KBM-7 (cell line): ENCODE measurements at places on chromosomes 5 and 9.

DNA sequence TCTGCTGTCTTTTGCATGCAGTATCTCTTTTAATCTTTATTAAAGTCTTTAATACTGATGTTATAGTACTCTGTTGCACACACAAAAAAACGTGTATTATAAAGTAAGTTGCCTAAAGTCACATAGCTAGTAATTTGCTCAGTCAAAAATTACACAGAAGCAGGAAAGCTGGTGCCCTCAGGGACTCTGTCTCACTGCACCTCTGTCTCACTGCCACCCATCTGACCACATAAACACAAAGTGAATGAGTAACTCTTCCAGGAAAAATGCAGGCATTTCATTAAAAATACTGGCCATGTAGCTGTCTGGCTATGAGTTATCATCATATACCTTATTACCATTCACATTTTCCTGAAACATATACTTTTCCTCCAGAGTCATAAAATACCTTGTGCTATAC, 591.7 kb downstream of the CSNK1G3 start:
- no peak for DNase-seq

DNA sequence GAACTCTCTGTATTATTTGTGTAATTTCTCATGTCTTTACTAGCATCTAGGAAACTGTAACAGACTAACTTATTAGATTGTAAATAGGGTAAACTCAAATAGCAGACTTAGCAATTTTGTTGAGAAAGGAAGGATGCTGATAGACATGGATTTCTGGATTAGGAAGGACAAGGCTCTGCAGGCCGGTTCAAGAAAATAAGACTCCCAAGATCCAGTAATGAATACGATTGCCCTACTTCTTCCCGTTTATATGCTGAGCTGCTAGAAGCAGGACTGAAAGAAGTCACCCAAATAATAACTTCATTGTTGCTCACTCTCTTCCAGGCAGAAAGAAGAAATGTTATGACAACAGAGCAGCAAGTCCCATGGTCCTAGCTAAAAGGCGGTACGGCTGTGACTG, 22.8 kb upstream of the C9orf40 start:
- no peak for DNase-seq

- DNase-seq, result no peak
These were observed 303.0 kb upstream of the GRIA1 start for GRCh38 chr5:153187503-153187902.

DNA sequence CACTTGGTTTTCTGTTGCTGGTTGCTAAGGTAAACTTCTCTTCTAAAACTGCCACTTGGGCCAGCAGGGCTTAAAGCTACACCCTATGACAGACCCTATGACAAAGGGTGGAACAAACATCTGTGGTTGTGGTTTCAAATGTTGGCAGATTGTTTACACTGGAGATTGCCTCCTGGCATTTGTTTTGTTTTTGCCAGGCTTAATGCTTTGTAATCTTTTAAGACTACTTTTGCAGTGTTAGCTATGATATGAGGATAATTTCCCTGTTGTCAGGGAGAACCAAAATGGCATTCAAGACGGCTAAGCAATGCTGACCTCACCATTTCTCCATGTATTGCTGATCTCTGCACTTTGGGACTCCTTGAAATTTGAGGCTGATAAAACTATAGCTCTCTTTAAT, 50.3 kb downstream of the MAMDC2 start:
- DNase-seq, result no peak

- peak; percentile 59 for DNase-seq
These were observed 7.0 kb downstream of the NOTCH1 start for GRCh38 chr9:136538599-136539426.

- DNase-seq, result no peak
These were observed 276.8 kb upstream of the RORB start for GRCh38 chr9:74220327-74220726.

DNA sequence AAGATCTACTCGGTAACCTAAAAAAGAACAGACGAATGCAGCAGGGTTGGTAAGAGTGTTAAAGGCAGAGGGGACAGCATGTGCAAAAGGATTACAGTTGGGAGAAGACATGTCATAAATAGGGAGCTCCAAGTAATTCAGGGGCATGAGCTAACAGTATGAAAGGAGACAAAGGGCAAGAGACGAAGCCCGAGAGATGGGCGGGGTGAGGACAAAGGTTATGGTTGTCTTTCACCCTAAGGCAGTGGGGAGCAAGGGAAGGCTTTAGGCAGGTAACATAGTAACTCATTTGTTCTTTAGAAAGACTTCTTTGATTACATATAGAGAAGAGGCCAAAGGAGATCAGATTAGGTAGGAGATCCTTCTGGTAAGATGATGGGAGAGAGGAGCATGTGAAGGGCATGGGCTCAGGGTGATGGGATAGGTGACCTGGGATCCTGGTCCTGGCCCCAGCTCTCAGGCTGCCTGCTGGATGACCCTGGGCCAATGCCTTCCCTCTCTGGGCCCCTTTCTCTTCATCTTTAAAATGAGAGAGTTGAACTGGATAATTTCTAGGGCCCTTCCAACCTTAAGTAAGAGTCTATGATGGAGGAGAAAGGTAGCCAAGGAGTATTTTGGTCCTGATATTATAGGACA, 19.5 kb downstream of the MORN5 start:
- no peak for DNase-seq

DNA sequence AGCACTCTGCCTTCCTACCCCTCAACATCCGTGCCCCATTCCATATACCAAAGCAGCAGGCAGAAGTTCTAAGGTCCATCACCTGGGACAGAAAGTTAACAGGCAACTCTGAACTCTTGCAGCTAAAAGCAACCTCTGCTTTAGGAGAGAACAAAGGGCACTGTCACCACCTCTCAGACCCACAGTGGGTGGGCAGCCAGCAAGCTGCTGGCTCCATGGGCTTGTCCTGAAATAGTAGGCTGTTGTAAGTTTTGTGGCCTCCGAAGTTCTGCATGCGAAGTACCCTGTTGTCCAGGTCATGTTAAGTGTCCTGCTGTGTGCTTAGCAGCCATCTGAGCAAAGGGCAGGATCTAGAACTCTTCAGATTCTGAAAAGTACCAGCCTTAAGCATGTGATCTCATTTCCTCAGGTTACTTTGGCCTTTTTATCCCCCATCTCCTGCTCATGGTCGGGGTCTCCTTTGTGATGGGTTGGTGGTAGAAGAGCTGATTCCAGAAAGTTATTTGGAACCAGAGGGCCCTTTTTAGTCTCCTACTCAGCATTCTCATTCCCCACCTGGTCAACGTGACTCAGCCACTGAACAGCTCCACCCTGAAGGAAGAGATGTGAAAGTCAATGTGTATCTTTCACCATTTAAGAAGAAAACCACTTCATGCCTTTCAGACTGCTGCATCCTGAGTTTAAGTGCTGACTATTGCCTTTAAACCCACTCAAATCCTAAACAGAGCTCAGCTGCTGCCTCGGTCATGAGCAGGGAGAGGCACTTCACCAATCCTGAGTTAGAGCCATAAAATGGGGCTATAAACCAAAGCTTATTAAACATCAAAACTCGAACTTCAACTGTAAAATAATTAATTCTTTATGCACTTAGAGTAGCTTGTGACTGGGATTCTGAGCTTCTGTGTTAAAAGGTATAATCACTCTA, 121.4 kb downstream of the DPYSL3 start:
- DNase-seq, result no peak

GRCh38 chr5:6602441-6602840, 30.4 kb downstream of the NSUN2 start:
- no peak for DNase-seq

DNA sequence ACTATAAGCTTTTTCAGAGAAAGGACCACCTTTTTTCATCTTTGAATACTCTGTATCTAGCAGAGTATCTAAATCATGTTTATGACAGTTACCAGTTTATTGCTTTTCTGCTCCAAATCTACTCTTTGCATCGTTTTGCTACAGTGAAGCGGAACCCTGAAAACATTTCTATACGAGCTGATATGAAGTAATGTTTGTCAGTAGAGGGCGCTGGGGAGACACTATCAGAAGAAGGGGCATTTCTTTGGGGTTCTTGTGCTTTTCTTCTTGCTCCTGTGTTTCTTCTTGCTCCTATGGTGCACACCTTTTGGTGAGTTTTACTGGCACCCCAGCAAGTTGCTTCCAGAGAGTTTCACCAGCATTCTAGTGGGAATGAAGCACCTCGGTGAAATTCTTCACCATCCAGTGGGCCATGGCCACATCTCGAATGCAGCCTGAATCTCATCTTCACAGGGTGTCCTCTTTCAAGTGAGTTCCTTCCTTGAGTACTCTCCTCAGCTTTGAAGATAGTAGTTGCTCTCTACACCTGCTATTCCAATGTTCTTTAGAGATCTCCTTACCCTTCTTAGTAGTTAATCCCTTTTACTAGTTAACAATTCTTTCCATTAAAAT, 98.4 kb downstream of the FGF1 start:
- peak; percentile 19 for DNase-seq
